Bone marrow (tissue), 2 donors: ENCODE measurements at places on chromosomes 2 and 18.

GRCh38 chr2:42138163-42139015 is 30.8 kb upstream of the EML4 start:
- DNase-seq = no peak

DNA sequence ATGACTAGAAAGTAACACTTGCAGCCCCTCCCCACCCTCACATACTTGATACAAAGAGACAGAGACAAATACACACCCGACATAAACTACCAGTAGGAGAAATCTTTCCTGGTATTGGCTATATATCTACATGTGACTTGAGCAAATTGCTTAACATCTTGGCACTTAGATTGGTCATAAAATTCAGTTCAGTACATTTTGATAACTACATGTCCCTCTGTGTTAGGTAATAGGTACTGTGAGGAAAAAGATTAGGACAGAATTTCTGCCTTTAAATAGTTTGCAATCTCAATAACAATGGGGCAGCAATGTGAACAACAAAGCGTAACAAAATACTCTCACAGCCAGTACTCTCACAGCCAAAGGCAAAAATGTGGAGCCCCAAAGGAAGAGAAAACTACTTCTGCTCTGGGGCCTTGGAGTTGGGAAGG is 670.0 kb upstream of the ACVR2A start:
- DNase-seq = no peak

- no peak for DNase-seq
Measured at GRCh38 chr2:31522786-31523185, 58.0 kb downstream of the SRD5A2 start.

DNA sequence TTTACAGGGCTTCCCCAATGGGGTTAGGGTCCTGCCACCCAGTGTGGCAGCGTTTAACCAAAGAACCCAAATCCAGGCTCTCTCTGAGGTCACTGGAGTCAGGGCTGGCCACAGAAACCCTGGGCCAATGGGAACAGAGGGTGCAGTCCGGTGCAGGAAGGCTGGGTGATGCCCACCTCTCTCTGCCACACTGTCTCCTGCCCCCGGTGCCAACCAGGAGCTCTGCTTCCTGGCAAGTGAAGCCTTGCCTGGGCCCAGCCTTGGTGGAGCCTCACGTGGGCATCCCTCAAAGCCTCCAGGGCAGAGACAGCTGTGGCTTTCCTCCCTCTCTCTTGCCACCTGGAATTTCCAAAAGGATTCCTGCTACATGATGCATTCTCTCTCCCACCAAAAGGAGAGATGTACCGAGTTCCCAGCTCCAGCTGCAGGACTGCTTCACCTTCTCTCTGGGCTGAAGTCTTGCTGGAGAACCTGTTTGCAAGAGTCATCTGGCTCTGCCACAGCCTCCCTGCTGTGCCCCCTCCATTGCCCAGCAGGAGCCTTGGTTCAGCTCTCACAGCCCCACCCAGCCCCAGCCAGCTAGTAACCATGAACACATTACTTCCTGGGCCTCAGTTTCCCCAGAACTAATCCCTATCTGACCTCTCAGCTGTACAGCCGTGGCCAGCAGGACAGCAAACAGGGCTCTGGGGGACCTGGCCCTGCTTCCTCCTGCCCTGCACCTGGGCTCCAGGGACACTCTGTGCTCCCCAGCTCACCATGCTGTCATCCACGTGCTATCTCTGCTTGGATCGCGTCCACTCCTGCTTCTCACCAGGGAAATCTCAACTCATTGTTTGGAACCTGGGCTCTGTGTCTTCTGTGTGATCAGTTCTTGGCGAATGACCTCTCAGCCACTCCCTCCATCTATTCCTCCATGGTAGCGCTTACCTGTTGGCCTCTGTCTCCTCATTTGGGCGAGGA is 43.4 kb downstream of the KCNF1 start:
- DNase-seq = no peak

DNA sequence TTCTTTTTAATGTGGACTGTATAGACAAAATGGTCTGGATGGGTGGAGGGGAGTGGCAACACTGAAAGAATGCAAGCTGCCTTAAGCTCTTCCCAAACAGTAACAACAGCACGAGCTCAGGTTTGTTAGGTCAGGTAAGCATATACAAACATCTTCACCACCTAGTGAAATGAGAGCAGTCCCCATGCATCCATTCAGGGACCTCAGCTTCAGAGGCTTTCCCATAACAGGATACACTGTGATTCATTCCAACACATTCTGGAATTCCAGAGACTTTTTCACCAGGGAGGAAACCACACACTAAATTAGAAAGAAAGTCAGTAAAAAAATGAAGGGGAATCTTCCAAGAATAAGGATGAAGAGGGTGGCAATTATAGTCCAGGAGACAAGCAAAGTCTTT is 50.4 kb upstream of the BZW1 start:
- no peak for DNase-seq

- no peak for DNase-seq
Measured at GRCh38 chr2:223459328-223459939, 142.7 kb downstream of the SCG2 start.

GRCh38 chr2:33051586-33052360 is 105.0 kb downstream of the LTBP1 start:
- no peak for DNase-seq

DNA sequence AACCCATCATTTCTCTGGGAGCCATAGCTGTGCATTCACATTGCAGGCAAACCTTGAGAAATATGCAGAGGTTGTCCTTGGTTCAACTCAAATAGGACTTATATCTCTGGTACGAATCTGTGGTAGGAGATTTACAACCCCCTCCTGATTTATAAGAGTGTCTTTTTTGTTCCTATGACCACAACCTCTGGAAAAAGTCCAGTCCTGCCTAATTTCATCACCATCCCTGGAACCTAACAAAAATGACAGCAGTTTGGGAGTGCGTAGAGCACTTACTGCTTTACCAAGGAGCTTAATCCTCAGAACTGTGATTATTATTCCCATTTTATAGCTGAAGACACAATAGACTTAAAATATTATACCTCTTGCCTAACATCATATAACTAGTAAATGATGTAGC is 66.5 kb downstream of the VWC2L start:
- DNase-seq = no peak

DNA sequence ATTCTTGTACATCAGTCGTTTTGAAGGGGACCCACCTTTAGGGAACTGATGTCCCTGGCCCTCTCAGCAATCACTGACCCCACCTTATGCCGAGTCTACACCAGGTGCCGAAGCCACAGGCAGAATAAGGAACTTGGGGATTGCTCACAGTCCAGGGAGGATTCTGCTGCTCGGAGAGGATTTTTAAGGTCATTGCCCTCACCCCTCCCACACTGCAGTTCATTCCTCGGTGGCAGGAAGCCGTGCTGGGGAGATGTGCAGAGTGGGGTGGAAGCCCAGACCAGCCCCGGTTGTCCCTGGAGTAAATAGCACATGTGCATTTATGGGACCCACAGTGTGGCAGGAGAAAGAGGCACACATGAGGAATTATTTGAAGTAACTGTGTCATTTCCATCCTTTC is 50.4 kb downstream of the PLB1 start:
- no peak for DNase-seq

DNA sequence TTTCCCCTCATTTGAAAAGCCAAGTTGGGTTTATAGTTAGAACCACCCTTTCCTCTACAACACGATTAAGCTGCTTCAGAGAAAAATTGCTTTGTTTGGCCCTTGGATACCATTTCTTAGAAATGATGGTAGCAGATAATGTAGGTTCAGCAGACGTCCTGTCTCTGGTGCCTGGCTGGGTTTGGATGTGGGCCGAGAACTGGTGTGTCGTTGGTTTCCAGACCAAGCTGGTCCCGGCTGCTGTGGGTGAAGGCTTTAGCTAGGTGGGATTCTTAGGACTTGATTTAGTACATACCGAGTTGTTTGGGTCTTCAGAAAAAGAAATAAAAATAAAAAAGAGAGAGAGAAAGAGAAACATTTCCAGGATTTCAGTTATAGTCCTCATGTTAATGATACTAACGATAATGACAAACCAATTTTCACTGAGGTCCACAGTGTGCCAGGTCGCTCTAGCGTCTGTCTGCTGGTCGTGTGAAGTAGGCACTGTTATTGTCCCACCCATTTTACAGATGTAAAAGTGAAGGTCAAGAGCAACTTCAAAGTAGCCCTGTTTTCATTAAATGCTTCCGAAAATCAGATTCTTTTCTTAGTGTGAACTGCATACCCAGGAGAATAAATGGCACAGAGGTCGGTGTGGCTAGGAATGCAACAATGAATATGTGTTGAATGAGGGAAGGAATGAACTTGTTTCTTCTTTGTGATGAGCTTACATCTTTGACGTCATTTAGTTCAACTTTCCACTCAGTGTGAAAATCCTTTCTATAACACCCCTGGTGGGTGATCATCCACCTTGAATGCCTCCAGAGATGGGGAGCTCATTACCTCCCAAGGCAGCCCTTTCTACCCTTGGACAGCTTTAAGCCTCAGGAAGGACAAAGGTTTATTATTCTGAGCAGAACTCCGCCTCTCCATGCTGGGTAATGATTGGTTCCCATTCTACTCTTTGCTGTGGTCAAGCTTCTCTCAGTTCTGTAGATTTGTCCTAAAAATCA is 115.9 kb downstream of the INHBB start:
- DNase-seq = no peak

DNA sequence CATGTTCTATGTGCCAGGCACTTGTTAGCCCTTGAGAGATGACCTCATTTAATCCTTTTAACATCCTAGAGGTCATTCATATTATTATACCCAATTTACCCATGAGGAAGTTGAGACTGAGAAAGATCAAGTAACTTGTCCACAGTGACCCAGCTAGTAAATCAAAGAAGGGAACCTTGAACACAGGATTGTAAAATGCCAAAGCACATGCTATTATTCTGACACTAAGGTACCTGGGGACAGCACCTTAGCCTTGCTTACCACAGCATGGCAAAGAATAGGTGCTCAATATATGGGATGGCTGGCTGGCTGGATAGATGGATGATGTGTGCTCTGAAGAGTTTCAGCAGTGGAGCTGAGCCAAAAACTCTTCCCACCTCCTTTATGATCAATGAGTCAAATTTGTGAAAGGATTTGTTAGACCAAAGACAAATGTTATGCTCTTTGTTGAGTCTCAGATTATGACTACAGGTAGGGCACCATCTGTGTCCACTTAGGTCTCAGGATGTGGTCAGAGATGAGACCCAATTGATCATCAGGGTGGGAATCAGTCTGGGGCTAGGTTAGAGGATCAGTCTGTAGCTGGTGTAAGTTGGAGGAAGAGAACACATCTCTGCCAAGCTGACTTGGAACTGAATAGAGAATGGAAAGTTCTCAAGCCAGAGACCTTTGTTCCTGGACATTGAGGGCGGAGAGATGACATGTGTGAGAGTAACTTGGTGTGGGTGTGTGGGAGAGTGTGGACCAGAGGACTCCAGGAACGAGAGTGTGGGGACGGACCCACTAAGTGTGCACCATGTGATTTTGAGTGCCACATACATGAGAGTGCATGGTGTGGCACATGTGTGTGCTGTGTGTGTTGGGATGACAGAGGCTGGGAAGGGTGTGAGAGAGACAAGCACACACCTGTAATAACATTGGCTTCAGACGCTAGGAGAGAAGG is 16.3 kb upstream of the PKDCC start:
- no peak for DNase-seq

GRCh38 chr2:237201461-237202287 is 116.0 kb downstream of the COPS8 start:
- no peak for DNase-seq

- DNase-seq = no peak
Measured at GRCh38 chr2:233267516-233268245, 16.2 kb downstream of the ATG16L1 start.

- DNase-seq = no peak
Measured at GRCh38 chr2:53379547-53379946, 388.1 kb upstream of the CHAC2 start.

- no peak for DNase-seq
Measured at GRCh38 chr2:173596244-173596643, 241.6 kb downstream of the CDCA7 start.
